ENCODE measurements at places on chromosomes 7 and 10. TPM values are rescaled to one million over a fixed set of nuclear protein-coding genes. Genes with fewer than 3 reads are reported as not detected.

The KEL gene
- total RNA-seq = not detected

The LRRN3 gene
- total RNA-seq = 2.7 TPM

The MYL10 gene
- not detected for total RNA-seq

The SHH gene
- not detected for total RNA-seq

The ZNF32 gene
- total RNA-seq = 65.3 TPM

The ARHGEF5 gene
- total RNA-seq = 3.2 TPM

The MMS19 gene
- 81.1 TPM for total RNA-seq

The TMEM236 gene
- 0.09 TPM for total RNA-seq

The ADRB1 gene
- not detected for total RNA-seq

The EGFR gene
- 147 TPM for total RNA-seq

The OPN1SW gene
- total RNA-seq = not detected

The SCART1 gene
- 1.6 TPM for total RNA-seq

The POU6F2 gene
- not detected for total RNA-seq

The ZNF239 gene
- total RNA-seq = 1.8 TPM

The FRMPD2 gene
- total RNA-seq = not detected

The TMEM140 gene
- 12.1 TPM for total RNA-seq

The ORC5 gene
- total RNA-seq = 19.5 TPM

The PDE6C gene
- total RNA-seq = not detected

The PNLIP gene
- total RNA-seq = not detected

The GPR37 gene
- 7.0 TPM for total RNA-seq

The ACHE gene
- total RNA-seq = 0.16 TPM

The ESYT2 gene
- total RNA-seq = 105 TPM

The GCK gene
- total RNA-seq = not detected

The CYP3A7 gene
- 0.74 TPM for total RNA-seq

The TAS2R41 gene
- not detected for total RNA-seq

The SFRP4 gene
- total RNA-seq = 171 TPM
